ENCODE measurements at places on chromosomes 3 and 15. TPM values are rescaled to one million over a fixed set of nuclear protein-coding genes. Genes with fewer than 3 reads are reported as not detected.

The ECE2 gene
- 2.3 TPM for total RNA-seq

The IGF2BP2 gene
- 16.9 TPM for total RNA-seq

The CEMIP gene
- total RNA-seq: 3.9 TPM

The DAPK2 gene
- total RNA-seq: 95.1 TPM

The GAP43 gene
- total RNA-seq: 0.37 TPM

The PPP1R14D gene
- not detected for total RNA-seq

The PLSCR2 gene
- total RNA-seq: not detected

DNA sequence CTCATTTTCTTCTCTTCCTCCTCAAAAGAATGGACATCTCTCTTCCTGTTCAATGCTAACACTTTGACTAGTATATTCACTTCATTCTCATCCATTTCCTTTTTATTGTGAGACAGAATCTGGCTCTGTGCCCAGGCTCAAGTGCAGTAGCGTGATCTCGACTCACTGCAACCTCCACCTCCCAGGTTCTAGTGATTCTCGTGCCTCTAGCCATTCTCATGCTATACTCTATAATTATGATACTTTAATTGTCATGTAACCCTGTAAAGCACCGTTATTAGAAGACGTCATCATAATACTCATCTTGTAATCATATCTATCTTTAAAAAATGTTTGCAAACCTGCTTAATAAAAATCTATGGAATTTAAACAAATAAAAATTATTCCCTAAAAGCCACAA is 107.0 kb downstream of the SHOX2 start:
- DNase-seq: no peak

- DNase-seq: no peak
These were observed 32.2 kb upstream of the SEC13 start for GRCh38 chr3:10353160-10353559.

GRCh38 chr3:138070006-138070405 is 45.4 kb downstream of the DZIP1L start:
- no peak for DNase-seq

DNA sequence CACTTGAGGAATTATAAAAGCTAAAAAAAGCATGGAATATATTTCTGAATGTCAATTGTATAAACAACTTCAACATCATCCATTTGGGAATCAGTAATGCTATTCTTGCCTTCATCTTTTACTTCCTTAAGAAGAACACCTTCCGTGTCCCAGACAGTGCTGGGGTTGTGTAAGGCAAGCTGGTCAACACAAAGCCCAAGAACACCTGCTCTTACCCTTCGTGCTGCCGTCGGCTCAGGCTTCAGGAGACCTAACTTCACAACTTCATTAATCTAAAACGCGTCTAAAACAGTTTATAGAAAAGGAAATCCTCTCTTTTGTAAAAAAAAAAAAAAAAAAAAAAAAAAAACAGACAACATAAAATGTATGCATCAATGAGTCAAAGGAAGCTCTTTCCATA is 81.3 kb downstream of the ABI3BP start:
- DNase-seq: no peak

- no peak for DNase-seq
These were observed 7.0 kb downstream of the B2M start for GRCh38 chr15:44718180-44718926.

DNA sequence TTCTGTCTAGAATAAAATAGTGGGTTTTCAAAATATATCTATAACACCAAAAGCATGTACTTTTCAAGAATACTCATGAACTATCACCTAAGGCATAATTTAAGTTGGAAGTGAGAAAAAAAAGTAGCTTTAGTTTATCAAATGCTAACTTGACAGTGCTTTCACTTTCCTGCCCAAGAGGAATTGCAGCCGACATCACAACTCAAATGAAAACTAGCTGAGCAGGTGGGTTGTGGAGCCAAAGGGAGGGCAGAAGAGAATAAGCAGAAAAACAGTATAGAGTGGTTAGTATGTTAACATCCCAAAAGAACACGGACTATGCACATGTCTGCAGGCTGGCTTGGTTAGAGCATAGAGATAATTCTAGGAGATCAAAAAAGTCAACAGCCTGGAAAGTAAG is 120.9 kb downstream of the NEDD4 start:
- DNase-seq: no peak

DNA sequence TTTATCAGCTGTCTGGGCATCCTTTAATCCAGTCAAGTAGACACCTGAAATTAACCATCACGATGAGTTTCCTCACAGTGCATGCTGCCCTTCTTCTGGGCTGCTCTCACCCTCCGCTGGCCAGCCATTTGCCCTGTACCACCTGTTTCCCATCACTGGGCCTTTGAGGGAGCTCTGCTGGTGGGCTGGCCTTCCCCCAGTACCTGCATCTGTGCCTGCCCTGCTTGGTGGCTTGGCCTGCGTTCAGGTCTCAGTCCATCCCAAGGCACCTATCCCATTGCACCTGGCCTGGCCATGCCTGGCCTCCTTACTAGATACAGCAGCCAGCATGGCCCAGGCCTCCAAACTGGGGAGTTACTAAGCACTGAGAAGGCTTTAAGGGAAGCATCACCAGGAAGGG is 413.2 kb downstream of the NTRK3 start:
- DNase-seq: no peak

DNA sequence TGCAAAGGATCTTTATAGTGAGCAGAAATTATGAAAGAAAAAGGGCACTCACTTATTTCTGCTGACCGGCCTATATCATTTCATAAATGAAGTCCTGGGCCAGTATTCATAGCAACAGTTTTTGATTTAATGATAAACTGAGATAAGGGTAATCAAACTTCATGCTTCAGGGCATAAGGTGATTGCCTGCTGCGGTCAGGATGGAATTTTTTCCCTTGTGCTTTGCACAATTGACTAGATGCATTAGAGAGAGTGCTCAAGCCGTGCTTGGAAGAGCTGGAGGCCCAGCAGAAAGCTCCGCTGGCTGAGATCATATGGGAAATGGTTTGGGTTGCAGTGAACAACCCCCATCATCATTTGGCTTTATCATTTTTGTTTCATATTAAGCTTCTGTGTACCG is 10.4 kb downstream of the SEMA6D start:
- DNase-seq: no peak

DNA sequence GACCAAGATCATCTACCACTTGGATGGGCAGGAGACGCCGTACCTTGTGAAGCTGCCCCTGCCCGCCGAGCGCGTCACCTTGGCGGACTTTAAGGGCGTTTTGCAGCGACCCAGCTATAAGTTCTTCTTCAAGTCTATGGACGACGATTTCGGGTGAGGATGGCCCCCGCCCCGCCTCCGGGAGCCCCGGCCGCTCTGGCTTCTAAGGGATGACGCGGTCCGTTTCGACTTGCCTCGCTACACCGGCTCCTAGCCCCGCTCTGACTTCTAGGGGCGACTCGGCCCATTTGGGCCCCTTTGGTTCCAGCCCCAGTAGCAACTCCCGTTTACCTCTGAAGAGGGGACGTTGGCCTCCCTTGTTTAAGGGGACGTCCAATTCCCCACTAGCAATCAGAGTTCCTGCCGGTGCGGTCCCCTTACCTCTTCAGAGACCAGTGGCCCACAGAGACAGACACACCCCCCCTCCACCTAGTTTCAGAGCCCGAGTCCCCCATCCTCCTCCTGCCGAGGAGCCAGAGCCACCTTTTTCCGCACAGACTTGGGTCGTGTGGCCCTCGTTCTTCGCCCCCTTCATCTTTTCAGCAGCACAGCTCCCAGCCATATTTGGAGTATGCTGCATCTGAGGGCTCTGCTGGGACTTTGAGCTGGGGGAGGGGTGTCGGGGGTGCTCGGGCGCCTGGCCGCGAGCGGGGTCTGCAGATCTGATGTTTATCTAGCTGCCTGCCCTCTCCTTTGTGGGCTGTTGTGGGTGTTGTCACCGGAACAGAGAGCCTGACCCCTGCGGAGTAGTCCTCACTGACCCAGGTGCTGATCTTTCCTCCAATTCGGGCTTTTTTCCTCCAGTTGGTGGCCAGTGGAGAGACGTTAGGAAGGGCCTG is 706 bp downstream of the DVL3 start:
- DNase-seq: no peak

DNA sequence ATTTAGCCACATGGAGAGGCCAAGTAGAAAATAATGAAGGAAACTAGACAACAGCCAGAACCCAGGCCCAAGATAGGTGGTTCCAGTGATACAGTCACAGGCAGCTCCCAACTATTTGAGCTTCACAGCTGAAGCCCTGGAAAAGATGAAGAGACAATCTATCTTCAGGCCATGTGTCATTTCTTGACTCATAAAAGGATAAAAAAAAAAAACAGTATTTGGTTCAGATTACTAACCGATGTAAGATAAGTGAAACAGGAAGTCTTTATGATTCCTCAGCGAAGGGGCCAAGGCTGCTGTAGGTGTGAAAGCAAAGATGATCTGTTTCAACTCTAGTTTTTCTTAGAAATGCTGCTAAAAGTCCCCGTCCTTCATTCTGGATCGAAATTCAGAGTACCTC is 394.6 kb downstream of the ZNF385D start:
- DNase-seq: no peak

GRCh38 chr3:14324224-14324944 is 78.0 kb upstream of the SLC6A6 start:
- DNase-seq: no peak

DNA sequence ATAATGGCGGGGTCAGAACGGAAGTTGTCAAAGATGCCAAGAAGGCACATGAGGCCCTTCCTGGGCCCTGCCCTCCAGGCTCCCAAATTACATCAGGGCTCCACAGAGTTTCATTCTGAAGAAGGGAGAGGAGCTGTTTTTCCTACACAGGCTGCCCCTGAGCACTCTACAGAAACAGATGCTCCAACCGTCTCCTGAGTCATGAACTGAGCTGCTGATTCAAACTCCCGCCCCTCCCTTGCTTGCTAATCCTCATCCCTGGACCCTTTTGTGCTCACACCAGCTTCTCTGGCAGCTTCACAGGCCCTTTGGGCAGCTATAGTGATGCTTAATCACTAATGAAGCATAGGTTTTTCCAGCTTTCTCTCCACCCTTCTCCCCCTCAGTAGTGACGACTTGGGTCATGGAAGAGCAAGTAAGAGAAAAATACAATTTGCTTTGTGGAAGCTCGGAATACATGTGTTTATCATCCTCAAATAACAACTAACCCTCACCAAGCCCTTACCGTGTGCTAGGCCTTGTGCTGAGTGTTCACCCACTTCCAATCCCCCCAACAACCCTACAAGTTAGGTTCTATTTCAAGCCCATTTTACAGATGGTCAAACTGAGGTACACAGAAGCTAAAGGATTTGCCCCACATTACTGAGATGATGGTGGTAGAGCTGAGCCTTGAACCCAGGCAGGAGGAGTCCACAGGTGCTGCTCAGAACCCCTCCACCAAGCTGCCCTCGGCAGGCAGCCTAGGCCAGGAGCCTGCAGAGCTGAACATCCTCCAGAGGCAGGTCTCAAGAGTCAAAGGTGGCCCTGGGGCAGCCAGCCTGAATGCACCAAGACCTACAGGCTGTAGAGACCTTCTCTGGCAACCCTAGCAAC is 21.9 kb downstream of the MEGF11 start:
- DNase-seq: no peak

GRCh38 chr15:94370936-94371285 is 139.6 kb downstream of the MCTP2 start:
- DNase-seq: no peak

GRCh38 chr3:31004025-31004678 is 109.7 kb upstream of the GADL1 start:
- DNase-seq: no peak

- no peak for DNase-seq
These were observed 116.3 kb downstream of the DTWD1 start for GRCh38 chr15:49737127-49737526.

DNA sequence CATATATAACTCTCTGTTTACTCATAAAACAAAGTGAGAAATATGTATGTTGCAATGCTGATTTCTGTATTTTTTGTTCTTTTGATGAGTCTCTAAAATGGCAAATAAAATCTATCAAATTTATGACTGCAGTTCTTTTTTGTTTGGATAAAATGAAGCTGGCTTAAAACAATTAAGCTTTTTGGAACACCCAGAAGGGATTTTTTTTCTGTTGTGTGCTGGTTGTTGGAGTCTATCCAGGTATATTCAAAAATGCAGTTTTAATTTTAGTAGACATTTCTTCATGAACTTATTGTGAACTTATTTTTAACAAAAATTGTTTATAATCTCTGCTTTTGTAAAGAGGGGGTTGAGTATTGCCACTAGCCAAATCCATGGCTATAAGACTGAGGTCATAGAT is 405.5 kb downstream of the RAP2B start:
- DNase-seq: no peak

DNA sequence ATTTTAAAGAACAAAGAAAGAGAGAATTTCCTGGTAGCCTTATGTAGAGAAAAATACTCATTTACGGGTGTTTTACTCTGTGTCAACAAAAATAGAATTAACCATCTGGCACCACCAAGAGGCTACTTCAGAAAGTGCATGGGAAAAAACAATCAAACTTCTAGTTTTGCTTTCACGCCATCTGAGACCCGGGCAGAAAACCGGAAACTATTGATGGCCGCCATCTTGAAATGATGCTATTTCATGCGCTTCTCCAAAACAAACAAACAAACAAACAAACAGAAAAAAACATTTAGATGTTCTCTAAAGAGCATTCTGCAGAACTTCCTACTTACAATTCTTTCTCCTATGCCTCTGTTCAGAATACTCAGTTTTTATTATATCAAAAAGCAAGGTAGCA is 49.4 kb upstream of the SYNPR start:
- no peak for DNase-seq

DNA sequence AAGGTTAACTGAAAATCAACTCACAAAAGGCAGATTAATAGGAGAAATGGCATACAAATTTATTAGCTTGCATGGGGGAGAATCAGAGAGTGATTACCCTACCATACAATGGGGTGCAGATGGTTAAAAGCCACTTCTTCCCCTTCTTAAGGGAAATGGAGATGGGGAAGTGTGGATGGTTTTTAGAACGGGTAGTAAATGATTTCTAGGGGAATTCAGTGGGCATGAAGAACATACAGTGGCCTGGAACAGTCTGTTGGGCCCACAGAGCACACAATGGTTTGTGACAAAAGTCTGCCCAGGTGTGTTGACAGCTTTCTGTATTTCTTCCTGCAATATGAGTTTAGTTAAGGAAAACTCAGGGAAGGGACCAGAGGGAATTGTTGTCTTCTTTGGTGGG is 61.0 kb downstream of the C3orf80 start:
- DNase-seq: no peak

DNA sequence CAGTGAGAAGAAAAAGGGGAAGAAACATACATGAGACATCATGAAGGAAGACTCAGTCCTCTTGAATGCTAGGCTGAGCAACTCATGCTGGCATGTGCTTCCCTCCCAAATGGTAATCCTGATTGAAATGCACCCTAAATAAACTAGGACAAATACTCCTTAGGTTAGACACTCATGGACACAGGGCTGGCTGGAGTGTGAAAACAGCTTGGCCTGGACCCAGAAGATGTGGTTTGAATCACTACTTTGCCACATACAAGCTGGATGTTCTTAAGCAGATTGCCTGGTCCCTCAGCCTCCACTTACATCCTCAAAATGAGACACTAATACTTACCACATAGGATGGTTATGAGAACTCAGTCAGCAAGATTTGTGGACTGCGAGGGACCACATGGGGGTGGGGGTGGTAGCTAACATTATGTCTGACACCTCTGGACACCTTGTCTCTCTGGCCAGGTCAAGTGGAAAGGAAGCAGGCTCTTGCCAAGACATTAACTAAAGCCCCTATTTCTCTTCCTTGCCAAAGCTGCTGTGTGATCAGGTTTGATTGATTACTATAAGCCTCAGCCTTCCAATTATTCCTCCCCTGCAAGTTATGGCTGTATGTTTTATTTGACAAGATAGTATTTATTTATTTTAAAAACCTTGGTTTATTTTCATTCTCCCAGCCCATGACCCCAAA is 138.9 kb upstream of the SLC7A14 start:
- peak; percentile 64 for DNase-seq

GRCh38 chr3:164393171-164393570 is 685.1 kb downstream of the SI start:
- no peak for DNase-seq

GRCh38 chr15:59456114-59456513 is 18.1 kb downstream of the FAM81A start:
- DNase-seq: no peak
